Neuronal stem cell (in vitro differentiated cells): ENCODE measurements at places on chromosomes 5 and 9.

- DNase-seq, result no peak
Observed at GRCh38 chr5:93602241-93603077, 19.4 kb downstream of the NR2F1 start.

GRCh38 chr9:123757547-123757946, 172.4 kb downstream of the DENND1A start:
- no peak for DNase-seq

GRCh38 chr9:79490657-79491248, 81.0 kb upstream of the TLE4 start:
- DNase-seq, result no peak

- DNase-seq, result no peak
Observed at GRCh38 chr5:139022528-139022927, 147.4 kb upstream of the LRRTM2 start.

DNA sequence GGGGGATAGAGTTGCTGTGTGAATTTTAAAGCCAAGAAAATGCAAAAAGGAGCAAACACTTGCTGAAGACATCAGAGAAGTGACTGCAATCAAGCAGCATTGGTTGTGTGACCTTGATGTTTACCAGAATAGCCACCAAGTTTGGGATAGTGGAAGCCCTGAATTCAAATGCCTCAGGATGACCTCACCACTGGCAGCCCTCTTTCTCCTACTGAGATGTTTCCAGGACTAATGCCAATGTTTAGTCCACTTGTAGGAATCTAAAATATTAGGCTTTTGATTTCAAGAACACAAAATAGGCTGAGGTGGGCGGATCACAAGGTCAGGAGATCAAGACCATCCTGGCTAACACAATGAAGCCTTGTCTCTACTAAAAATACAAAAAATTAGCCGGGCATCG, 112.2 kb upstream of the NUDT12 start:
- no peak for DNase-seq

DNA sequence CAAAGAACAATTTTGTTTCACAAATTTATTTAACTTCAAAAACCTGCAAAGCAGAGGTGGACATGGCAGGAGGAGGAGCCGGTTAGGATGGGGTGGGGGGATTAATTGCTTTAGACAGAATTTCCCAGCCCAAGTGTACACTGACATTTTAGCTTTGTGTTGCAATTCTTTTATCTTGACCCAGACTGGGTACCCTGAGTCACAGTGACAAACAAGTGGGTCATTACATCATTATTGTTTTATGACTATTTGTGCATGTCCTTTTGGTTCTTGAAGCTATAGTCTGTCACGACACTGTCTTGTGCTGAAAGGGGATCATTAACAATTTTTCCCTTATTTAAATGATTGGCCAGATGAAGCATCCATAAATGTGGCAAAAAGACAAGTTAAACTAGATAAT, 84.5 kb upstream of the VCAN start:
- no peak for DNase-seq
